NCI-H526 treated with DMSO at 0.1 percent for 48 hours (cell line): ENCODE measurements at places on chromosomes 13 and 19.

DNA sequence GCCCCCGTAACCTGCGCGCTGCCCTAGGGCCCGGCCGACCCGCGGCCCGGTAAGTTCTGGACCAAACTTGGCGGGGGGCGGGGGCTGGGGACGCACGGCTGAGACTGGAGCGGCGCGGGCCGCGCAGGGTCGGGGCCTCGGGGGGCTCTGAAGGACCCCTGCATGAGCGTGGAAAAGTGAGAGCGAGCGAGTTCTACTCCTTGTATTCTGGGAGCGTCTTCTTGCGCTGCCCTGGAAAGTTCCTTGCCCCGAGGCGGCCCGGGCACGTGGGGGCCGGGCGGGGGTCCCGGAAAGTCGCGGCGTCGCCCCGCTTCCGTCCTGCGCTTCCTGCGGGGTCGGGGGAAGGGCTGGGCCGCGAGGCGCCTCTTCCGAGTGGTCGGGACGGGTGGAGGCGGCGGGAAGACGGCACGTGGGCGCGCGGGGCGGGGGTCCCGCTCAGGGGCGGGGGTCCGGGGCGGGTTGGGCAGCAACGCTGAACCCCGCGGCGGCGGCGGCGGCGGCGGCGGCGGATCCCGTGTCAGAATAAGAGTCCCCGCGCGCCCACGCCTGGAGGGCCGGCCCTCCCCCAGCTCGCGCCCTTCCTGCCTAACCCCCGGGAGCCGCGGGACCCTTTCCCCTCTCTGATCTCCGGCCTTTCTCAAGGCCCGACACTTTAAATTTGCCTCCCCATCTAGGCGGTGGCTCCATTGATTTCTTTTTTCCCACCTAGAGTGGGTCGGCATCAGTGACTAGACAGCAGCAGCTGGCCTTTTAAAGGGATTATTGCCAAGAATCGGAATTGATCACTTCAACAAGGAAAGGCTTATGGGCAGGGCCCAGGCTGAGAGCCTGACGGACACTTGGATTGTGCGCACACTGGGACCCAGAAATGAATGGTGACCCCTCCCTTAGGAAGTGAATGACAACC, 749 bp downstream of the GATAD2A start:
- no peak for DNase-seq

DNA sequence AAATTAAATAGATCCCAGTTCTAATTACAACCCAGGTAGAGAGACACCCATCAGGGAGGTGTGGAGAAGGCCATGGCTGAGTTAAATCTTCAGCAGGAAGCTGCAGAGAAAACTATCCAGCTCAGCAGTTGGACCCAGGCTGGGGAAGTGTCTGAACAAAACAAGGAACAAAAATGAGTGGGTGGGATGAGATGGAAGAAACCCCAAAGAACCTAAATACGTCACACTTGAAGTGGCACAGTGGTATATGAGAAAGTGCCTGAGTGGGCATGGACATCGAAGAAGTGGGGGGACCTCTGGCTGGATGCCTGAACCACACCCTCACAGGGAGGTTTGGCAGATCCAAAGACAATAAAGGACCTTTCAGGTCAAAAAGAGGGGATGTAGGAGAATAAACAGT, 3.5 kb upstream of the EPHX3 start:
- DNase-seq, result no peak

DNA sequence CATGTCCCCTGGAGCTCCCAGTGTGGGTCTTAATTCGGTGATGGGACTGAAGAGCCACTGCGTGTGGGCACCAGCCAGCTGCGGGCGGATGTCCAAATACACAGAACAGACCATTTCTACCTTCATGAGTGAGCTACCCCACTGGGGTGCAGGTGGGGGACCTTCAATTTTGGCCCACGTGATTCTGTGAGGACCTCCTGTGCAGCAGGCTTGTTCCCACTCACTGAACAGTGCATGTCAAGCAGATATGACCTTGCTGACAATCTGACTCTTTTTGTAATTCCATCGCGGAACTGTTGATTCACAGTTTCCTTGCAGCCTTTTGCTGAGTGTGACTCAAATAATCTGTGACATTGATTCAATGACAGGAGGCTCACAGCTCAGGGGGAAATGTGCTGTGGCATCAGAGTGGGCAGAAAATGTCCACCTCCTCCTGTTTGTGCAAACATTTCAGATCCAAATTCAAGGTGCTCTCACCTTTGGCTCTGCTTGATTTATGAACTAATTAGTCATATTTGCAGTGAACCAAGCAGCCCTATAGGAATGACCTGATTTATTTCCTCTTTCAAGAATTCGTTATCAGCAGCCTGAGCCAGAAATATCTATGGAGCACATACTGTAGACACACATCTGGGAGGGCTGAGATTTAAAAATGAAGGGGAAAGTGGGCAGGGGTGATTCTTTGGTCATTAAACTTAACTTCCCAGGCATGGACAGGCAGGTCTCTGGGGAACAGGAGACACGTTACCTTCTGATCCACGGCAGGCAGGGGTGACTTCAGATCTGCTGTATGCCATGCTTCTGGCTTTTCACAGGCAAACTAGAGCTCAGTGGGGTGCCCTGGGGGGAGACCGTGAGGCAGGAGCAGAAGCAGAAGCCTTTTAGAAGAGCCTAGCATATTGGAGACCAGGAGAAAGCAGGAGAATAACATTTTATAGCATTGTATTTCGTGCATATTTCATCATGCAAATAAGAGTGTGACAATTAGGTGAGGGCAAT, 170.0 kb upstream of the KL start:
- no peak for DNase-seq

GRCh38 chr19:17505223-17505622, 6.2 kb upstream of the PGLS start:
- DNase-seq, result no peak

- DNase-seq, result no peak
Observed at GRCh38 chr13:111034811-111035210, 80.3 kb upstream of the ARHGEF7 start.

DNA sequence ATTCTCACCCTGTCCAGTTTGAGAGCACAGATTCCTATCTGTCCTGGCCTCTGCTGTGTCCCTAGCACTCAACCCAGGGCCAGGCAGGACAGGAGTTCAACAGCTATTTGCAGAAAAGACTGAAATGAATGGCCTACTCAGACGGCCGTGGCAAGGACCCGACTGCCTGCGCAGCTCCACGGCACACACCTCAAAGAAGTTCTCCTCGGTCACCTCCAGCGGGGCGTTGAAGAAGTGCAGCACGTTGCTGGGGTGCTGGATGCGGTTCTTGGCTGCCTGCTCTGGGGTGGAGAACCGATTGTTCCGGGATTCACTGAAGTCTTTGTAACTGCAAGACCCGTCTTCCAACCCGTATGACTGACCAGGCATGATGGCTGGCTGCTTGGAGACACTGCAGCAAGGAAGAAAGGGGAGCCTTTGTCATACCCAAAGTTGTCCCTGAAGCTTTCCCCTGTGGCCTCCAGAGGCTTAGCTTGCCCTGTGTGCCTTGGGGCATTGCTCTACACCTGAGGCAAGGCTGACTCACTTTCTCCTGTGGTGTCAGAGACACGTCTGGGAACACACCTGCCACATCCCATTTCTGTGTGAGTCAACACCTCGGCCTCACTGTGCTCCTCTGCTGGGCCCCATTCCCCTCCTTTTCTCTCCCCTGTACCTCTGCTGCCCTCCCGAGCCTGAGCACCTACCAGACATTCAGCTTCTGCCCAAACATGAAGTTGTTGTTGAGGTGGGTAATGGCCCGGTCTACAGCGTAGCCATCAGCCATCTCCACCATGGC, 6.8 kb upstream of the ECH1 start:
- DNase-seq, result no peak

DNA sequence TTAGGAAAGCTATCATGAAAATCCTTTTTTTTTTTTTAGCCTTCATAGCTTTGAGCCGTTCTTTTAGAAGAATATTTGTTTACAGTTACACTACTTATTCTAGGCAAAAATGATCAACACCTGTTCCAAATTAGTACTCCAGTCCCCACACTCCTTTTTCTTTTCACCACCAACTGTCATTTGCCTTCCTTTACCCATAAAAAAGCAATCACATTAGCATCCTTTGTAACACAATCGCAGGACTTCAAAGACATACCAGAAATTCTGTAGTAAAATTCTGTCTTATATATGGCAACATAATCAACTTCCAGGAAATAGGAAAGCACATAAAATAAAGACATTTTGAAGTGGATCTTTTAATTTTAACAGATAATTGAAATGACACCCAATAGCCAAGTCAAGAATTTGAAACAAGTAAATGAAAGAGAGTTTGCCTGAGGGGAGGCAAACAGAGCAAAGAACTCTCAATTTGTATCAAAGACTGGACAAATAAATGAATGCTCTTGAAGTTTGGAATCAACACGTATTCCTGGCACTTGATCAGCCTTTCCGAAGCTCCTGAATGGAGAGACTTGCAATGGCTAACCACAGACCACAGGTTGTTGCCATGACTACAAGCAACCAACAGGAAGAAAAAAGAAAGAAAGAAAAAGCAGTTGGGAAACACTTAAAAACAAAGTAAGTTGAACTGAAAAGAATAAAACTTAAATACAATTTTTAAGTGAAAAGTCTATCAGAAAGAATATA, 206.8 kb downstream of the PCDH9 start:
- DNase-seq, result no peak

GRCh38 chr13:31504918-31505317, 234.4 kb upstream of the RXFP2 start:
- DNase-seq, result no peak

DNA sequence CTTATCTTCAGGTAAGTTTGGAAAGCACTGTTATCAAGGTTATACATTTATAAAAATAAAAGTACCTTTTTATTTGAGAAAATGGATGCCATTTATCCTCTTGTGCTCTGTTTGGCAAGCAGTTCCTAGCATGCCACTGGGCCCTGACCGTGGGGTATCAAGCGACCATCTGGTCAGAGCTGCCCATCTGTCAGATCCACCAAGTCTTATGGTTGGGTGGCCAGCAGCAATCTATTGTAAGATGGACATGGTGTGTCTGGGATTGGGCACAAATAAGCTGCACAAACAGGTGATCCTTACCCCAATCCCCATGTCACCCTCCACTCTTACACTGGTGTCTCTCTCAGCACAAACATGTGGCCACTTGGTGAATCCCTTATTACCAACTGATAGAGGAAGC, 178.5 kb downstream of the DLEU7 start:
- DNase-seq, result no peak

DNA sequence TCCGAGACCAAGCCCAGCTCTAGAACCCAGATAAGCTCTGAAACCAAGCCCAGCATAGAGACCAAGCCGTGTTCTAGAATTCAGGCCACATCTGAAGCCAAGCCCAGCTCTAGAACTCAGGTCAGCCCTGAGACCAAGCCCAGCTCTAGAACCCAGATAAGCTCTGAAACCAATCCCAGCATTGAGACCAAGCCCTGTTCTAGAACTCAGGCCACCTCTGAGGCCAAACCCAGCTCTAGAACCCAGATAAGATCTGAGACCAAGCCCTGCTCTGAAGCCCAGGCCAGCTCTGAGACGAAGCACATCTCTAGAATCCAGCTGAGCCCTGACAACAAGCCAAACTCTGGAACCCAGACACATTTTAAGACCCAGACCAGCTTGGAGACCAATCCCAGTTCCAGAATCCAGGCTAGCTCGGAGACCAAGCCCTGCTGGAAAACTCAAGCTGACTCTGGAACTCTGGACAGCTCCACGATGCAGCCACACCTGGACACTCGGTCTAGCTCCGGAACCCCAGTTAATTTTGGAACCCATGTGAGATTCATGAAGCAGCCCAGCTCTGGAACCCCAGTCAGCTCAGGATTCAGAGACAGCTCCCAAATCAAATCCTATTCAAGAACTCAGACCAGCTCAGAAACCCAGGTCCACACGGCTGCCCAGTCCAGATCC, 5.8 kb downstream of the GIPC3 start:
- no peak for DNase-seq

- DNase-seq, result no peak
Observed at GRCh38 chr19:50542943-50543342, 25.3 kb downstream of the LRRC4B start.

GRCh38 chr19:29574510-29574909, 31.6 kb upstream of the POP4 start:
- DNase-seq, result no peak

GRCh38 chr13:100148422-100148821, 59.5 kb downstream of the PCCA start:
- no peak for DNase-seq
